T follicular helper cell (primary cell): ENCODE measurements at places on chromosomes 2 and 18.

GRCh38 chr2:119483395-119483753 lies 40.9 kb downstream of the SCTR start:
- DNase-seq: no peak

GRCh38 chr2:51018145-51018544 lies 13.8 kb downstream of the NRXN1 start:
- no peak for DNase-seq

DNA sequence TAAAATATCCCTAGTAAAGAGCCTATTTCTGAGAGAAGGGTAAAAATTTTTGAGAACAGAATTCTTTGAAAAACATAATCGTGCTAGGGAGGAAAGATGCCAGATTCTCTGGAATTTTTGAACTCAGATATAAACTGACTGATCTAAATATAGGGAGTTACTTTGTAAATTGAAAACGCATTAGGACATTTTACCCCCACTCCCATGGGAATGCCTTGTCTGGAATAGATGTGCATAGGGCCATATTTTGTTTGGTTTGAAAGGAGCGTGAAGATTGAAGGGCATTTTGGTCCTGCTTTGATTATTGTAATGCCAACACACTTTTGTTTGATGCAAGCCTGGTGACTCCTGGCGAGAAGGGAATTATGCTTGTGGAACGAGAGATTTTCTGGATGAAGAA lies 158.7 kb upstream of the DPP10 start:
- no peak for DNase-seq

DNA sequence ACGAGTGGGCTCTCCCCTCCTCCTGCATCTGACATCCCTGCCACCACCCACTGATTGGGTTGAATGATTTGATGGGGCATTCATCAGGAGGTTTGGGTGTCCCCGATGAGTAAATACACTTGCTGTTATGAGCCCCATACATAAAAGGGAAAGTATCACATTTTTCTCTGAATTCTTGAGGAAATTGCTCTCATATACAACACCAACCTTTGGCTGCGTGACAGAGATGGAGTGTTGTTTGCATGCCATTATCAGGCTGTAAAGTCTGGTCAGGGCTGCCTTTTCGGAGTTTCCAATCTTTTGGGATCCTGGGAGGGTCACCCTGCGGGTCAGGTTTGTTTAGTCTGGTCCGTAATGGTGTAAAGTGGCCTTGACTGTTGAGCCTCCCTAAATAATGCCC lies 227.9 kb upstream of the SPRED2 start:
- no peak for DNase-seq

DNA sequence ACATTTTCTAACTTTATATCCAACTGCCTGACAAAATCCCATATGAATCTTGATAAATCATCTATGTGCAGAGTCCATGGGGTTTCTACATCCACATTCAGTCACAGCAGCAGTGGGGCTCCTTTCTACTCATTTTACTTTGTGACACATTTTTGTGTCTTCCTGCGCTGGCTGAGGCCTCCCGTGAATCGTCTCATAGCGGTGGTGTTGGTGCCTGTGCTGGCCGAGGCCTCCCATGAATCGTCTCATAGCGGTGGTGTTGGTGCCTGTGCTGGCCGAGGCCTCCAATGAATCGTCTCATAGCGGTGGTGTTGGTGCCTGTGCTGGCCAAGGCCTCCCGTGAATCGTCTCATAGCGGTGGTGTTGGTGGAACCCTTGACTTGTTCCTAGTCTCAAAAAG lies 17.0 kb downstream of the SNED1 start:
- no peak for DNase-seq

DNA sequence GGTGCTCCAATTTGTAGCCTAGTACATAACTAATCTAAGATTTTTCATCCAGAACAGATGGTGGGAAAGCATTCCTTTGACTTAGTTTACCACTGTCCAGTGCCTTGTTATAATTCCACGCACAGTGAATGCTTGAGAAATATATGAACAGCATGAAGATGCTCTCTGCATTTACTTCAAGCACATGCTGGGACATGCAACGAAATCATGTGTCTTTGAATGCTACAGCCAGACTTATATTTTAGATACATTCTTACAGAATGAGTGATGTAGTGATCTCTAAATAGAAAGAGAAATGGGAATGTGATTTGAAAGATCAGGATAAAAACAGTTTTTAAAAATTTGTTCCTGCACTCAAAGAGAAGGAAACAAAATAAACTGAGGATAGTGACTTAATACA lies 398.3 kb downstream of the FBXO15 start:
- DNase-seq: no peak

GRCh38 chr2:85886590-85886989 lies 2.2 kb downstream of the ST3GAL5 start:
- no peak for DNase-seq

GRCh38 chr2:212145121-212145520 lies 393.5 kb downstream of the ERBB4 start:
- no peak for DNase-seq

- no peak for DNase-seq
Measured at GRCh38 chr2:45244928-45245327, 235.7 kb upstream of the SIX2 start.

- no peak for DNase-seq
Measured at GRCh38 chr2:235511187-235511661, 17.4 kb downstream of the AGAP1 start.

DNA sequence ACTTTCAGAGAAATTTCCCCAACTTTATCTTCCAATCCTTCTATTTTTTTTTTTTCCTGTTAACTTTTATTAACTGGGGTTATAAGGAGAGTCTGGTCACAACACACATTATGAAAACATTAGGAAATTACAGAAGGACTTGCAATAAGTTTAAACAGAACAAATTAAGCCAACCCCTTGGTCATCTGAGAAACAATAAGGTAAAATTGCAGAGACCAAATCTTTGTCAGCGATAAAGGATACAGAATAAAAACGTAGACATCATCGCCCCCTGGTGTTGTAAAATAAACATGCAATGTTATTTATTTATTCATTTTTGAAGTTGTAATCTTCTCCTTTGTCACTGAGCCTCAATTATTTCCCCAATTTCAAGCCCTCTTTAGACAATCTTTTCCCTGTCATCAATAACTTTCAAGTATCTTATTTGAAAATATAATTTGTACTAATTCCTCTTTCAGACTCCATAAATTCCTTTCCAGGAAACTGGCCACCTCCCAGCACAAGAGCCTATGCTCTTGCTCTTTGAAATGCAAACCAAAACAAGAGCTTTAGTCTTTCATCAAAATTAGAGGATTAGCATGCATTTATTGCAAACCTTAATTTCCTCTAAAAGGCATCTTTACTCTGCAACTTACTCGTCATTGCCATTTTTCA lies 19.5 kb downstream of the G6PC2 start:
- no peak for DNase-seq

GRCh38 chr2:170255137-170255536 lies 77.2 kb downstream of the MYO3B start:
- no peak for DNase-seq

GRCh38 chr2:18149660-18150246 lies 271.3 kb downstream of the KCNS3 start:
- DNase-seq: no peak

GRCh38 chr2:232721882-232722281 lies 24.8 kb downstream of the GIGYF2 start:
- DNase-seq: no peak

GRCh38 chr2:221203125-221203524 lies 369.0 kb downstream of the EPHA4 start:
- DNase-seq: no peak

- no peak for DNase-seq
Measured at GRCh38 chr2:1628893-1629292, 115.4 kb downstream of the PXDN start.

DNA sequence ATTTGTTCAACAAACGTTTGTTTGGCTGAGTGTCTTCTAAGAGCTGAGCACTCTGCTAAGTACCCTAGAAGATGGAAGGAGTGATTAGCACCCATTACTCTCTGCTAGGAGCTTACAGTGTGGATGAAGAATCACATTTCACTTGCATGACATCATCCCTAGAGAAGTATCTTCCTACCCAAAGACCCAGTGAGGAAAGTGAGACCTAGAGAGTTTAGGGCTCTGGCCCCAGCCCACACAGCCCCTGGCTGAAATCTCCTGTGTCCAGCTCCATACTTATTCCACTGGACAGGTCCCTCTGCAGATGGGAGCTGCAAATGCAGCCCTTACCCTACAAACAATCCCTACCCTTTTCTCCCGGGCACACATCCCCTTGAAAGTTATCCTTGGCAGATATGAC lies 26.8 kb upstream of the EPAS1 start:
- DNase-seq: no peak

DNA sequence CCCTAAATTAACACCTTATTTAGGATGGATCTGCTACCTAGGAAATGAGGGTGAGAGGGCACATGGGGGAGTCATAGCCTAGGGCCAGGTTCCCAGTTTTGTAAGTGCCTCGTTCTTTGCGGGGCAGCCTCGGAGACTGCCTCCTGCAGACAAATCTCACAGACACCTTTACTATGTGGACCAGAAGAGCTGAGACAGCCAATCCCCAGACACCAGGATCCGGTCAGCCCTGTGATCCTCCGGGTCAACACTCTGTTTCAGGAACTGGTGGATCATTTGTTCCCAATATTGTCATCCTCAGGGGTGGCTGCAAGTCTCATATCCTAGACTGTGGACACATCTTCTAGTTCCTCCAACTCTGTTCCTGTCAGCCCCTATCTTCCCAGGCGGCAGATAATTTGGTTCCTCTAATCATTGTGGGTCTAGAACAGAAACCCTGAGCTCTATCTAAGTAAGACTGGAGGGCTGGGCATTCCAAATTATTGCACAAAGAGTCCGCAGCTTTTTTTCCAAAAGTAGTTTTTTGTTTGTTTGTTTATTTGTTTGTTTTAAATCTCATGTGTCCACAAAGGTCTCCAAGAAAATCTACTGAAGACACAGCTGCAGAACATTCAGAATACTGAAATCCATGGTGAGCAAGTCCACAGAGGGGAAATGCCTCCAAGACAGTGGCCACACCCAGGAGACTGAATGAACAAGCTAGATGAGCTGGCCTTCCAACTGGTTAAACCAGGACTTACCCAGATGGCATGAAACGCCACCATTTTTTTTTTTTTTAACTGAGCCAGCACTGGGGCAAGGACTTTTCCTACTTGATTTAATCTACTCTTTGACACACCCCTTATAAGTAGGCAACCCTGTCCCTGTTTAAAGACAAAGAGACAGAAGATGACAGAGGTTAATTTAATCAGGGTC lies 6.2 kb upstream of the GDF7 start:
- DNase-seq: no peak

DNA sequence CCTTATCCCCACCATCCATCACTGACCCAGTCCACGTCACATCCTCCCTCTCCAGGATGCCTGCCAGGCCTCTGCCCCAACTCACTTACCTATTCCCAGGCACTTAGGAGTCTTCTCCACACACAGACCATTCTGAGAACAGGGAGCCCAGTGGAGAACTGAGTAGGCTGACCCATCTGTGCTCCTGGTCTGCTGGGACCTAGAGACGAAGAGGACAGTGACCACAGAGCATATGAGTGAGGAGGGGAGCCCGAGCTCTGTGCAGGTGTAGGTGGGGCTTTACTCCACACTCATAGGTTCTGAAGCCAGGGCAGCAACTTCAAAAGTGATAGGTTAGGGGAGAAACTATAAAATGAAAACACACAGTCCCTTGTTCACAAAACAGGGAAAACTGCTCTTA lies 130.0 kb downstream of the NDUFA10 start:
- DNase-seq: no peak

DNA sequence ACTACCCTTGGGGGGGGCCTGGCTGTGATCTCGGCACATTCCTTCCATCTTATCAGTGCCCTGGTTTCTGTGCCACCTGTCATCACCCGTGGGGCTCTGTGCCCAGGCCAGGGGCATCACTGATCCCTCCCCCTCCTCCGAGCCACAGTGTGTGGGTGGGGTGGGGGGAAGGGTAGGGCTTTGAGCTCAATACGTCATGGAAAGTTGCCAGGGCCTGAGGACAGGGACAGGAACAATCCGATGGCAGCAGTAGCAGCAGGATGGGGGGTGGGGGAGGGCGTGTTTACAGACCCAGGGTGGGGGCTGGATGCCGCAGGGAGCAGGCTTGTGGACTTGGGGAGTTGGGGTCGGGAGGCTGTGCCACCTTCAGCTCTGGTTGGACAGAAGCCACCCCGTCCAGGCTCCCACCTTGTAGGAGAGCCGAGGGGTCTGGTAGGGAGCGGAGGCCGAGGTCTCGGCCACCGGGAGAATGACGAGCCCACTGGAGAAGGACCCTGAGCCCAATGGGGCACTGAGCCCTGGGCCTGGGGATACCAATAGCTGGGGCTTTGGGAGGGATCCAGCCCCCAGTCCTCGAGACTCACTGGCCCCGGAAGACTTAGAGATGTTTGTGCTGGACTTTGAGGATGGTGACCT lies 3.5 kb downstream of the SLC4A3 start:
- DNase-seq: no peak

DNA sequence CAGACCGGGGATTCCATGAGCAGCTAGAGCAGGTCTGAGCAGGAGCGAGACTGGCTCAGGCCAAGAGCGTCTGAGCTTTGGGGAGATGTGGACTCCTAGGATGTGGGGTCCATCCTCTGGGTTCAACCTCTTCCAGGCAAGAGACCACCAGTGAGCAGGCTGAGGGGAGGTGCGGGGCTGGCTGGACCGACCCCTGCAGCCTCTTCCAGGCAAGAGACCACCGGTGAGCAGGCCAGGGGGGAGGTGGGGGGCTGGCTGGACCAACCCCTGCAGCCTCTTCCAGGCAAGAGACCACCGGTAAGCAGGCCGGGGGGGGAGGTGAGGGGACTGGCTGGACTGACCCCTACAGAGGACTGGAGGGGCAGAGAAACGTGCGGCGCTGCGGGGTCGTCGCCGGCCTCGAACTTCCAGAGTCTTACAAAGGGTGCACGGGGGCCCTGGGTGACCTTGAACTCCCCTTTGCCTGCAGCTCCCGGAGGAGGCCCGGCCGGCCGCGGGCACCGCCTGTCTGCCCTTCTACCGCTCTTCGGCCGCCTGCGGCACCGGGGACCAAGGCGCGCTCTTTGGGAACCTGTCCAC lies 63.4 kb downstream of the TPO start:
- no peak for DNase-seq

- peak; percentile 17 for DNase-seq
Measured at GRCh38 chr2:10331702-10332401, 29.1 kb downstream of the HPCAL1 start.

DNA sequence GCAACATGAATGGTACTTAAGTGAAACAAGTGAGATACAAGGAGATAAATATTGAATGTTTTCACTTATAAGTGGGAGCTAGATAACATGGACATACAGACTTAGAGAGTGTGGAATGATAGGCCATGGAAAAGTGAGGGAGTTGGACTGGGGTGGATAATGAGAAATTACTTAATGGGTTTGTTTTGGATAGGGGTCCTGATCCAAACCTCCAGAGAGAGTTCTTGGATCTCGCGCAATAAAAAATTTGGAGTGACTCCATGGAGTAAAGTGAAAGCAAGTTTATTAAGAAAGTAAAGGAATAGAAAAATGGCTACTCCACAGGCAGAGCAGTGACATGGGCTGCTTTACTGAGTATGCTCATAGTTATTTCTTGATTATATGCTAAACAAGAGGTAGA lies 508.9 kb downstream of the CNTNAP5 start:
- no peak for DNase-seq

GRCh38 chr18:76983613-76984051 lies 149.0 kb downstream of the MBP start:
- no peak for DNase-seq
